ENCODE measurements at places on chromosomes 3 and 15. TPM values are rescaled to one million over a fixed set of nuclear protein-coding genes. Genes with fewer than 3 reads are reported as not detected.

TKT gene
- total RNA-seq = 273 TPM

CPB1 gene
- 33.8 TPM for total RNA-seq

KCNMB3 gene
- total RNA-seq = 3.7 TPM

DUOX1 gene
- total RNA-seq = 1.6 TPM

ARPIN gene
- 22.3 TPM for total RNA-seq

DNA sequence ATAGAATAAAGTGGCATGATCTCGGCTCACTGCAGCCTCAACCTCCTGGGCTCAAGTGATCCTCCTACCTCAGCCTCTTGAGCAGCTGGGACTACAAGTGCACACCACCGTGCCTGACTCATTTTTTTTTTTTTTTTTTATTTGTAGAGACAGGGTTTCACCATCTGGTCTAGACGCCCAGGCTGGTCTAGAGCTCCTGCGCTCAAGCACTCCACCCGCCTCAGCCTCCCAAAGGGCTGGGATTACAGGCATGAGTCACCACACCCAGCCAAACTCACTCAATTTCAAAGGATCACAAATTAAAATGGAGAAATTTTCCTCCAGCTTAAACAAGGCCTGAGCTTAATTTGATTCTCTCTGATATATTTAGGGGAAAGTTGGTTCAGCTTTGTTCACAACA is 27.3 kb upstream of the NMB start:
- DNase-seq = no peak

GRCh38 chr3:28268989-28269388 is 27.6 kb downstream of the CMC1 start:
- no peak for DNase-seq

GRCh38 chr3:151328298-151328995 is 902 bp downstream of the P2RY13 start:
- DNase-seq = peak; percentile 22

GRCh38 chr3:3200632-3201212 is 21.2 kb upstream of the CRBN start:
- DNase-seq = peak; percentile 33

DNA sequence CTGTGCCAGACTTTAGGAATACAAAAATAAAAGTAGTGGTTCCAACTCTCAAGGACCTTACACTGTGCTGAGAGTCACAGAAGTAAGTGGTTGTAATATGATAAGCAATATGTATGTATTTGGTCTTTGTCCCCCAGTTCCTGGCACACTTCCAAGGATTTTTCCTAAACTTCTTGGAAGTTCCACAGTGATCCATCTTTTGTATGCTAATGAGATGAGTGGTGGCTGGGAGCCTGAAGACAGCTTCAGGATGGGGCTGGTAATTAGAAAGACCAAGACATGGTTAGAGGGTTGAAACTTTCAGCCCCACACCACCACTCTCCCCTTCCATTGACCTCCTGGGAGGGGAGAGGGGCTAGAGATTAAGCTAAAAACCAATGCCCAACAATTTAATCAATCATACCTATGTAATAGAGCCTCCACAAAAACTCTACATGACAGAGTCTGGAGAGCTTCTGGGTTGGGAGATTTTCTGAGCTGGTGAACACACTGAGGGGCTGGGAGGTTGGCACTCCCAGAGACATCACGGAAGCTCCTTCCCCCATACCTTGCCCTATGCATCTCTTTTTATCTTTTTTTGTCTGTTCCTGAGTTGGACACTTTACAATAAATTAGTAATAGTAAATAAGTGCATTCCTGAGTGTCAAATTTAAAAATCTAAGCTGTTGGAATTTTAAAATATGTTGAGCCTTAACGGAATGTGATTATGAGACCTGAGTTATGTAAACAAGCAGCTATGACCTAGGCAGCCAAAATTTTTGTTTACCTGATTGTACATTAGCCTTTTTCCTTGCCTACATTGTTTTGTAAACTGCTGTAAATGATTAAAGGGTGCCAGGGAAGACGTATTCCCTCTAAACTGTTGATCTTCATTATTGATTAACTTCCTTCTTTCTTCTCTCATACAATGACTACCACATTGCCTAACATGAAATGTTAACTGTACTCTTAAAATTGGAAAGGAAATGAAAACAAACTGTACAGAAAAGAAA is 24.3 kb downstream of the CD200R1L start:
- DNase-seq = no peak

DNA sequence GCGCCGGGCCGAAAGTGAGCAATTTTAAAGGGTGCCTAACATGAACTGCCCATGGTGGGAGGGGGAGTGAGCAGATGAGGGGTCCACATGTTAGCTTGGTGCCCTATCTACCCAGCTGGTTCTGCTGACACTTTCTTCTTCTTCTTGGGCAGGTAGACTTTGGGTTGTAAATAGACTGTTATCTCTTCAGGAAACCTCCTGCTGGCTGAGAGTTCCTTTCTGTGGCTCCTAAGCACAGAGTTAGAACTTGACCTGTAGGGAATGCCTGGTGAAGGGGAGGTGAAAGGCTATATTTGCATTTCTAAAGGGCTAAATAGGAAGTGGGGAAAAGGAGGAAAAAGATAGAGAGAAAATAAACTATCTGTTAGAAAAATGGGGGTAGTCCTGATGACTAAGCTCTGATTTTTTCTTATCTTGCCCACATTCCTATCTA is 521.4 kb upstream of the TGFBR2 start:
- DNase-seq = no peak

DNA sequence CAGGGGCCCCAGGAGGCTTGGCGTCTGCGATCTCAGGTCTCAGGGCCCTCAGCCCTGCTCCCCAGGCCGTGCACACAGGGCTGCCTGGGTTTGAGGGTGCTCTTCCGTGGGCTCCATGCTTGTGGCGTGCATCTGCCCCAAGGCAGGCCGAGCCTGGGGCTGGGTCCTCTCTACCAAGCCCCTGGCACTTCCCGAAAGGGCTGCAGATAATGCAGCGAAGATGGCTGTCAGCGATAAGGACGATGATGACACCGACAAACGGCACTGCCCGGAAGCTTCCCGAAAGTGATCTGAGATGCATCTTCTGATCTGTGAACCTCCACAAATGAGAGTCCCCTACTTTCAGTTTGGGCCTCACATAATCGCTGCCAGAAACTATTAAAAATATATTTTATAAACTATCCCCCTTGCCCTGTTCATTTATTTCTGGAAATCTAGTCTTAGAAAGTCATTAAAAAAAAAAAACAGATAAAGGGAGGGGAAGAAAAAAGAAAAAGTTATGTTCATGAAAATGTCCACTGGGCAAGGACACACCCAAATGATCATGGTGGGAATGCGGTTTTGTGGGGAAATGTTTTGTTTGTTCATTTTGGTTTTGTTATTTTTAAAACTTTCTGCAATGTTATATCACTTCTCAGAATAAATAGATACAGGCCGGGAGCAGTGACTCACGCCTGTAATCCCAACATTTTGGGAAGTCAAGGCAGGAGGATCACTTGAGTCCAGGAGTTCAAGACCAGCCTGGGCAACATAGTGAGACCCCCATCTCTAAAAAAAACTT is 51.5 kb downstream of the RPN1 start:
- DNase-seq = no peak

DNA sequence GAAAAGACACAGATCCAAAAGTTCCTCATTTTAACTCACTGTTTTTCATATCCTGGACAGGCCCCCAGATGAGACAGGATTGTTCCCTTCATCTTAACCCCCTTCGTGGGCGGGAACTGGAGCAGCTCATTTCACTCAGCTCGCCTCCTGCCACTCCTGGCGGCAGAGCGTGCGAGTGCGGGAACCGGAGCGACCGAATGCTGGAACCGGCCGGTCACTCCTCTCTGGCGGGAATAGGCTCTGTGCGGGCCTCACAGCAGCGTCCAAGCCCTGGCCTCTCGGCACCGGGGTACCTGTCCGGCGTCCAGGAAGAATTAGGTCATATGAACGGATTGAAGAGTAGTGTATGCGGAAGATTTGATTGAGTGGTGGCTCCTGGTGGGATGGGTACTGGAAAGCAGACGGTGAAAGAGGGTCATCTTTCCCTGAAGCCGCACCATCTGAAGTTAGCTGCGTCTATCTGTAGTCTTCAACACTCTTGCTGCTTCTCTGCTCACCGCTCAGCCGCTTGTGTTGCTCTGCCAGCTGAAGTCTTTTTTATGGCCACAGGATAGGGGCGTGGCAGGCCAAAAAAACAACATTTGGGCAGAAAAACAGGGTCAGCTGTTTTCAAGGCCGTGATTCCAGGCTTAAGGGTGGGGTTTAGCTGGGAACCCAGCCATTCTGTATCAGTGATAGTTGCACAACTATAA is 42.3 kb upstream of the FXR1 start:
- no peak for DNase-seq

DNA sequence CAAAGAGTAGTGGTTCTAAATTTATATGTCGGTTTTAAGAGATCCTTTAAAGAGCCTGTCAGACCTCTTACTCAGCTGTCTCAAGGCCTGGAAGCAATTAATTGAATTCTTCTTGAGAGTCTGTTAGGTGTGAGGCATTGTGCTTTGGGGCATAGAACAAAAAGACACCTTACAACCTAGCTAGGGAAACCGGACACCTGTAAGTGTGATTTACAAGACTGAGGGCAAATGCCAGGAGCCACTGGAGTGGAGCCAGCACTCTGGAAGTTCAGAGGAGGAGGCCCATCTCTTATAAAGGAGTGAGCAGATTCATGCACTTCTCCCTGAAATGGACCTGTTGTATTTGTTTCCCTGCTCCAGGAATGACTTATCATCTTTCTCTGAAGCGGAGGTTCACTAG is 97.7 kb upstream of the NUDT16 start:
- no peak for DNase-seq

- no peak for DNase-seq
Observed at GRCh38 chr3:138899351-138899991, 47.5 kb downstream of the FOXL2 start.

- DNase-seq = no peak
Observed at GRCh38 chr3:27166888-27167287, 202.3 kb downstream of the NEK10 start.

DNA sequence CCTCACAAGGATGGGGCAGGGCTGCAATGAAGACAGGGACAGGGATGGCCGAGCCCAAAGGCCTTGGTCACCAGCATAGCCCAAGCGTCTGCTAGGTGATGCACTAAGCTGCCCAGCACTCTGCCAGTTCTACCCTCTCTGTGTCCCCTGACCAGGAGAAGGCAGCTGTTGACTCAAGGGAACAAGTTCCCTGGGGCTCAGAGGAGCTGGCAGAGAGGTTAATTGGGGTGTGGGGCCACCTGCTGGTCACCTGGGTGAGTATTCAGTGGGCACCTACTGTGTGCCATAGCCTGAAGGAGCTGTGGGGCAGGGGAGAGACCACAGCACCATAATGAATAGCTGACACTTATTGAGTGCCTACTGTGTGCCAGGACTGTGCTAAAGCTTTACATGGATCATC is 22.0 kb upstream of the DOCK3 start:
- no peak for DNase-seq

DNA sequence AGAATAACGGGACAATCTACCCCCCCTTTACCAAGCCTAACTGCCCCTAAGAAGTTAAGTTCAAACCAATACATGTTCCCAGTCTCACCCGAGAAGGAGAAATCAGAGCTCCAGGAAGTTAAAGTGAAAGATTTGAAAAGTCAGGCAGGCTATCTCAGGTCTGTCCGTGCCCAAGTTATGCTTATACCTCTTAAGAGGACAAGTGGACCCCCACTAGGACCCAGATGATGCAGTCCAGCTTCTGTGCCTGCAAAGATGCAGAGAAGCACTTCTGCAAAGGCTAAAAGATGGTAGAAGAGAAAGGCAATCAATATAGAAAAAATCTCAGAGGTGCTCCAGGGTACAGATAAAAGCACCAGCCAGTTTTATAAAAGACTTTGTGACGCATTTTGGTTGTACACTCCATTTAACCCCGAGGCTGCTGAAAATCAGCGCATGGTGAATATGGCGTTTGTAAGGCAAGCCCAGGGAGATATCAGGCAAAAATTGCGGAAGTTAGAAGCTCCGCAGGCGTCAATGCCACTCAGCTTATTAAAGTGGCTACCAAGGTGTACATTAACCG is 9.8 kb upstream of the SLC9C1 start:
- DNase-seq = no peak

- DNase-seq = no peak
Observed at GRCh38 chr15:63494408-63494807, 10.0 kb upstream of the USP3 start.

DNA sequence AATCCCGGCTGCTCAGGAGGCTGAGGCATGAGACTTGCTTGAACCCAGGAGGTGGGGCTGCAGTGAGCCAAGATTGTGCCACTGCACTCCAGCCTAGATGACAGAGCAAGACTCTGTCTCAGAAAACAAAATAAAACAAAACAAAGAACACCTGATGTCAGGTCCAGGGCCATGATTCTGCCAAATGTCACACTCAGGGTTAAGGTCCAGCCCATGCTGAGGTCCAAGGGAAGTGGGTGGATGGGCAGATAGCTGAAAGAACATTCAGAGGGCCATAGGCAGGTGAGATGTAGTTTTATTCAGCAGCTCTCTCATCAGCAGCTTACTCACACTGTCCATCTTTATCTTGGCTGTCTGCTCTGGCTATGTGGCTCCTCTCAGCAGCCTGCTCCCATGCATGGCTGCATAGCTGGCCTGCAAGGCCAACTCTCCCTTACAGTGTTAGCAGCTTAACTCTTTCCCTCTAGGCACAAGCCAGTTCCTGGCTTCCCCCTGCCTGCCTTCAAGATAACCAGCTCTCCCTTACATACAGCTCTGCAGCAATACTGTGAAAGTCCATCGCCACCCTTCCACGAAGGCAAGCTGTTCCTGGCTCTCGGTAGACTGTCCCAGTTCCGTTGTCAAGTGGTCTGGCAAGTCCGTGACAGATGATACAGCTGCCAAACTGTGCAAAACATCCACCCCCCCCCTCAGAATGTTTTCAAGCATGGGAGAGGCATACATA is 62.4 kb upstream of the SIAH2 start:
- no peak for DNase-seq

DNA sequence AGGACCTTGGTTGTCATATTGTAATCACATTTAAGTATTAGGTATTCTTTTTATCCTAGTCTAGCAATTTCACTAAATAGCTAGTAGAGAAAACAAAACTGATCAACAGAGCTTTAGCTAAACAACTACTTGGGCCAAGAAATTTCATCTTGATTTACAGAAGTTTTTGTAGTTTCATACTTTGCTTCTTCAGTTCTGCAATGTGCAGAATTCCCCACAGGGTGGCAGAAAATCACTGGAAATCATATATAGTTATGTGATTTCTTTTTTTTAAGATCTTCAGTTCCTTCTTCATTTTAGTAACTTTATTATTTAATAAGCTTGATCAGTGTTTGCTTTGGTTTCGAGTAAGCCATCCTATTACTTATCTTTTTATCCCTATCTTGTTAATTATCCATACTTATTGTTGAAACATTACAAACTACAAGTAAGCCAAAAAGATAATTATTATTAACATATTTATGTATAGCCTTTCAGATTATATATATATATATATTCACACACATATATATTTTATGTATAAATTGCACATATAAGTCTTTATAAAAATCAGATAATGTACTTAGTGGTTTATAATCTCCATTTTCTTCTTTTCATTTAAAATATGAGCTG is 2.2 kb upstream of the BNIP2 start:
- DNase-seq = no peak

DNA sequence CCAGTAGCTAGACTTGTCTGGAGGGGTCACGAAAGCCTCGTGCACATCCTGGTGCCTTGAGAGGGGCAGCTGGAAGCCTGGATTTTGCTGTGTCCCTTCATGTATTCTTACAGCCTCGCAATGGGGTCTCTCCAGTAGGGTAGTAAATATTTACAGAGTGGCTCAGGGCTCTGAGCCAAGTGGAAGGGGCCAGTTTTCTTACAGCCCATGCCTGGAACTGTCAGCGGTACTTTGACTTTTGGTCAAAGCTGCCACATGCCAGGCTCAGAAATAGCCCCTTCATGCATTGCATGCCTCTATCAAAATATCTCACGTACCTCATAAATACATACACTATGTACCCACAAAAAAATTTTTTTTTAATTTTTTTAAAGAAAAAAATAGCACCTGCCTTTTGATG is 119.2 kb downstream of the OSBPL10 start:
- DNase-seq = no peak
